ENCODE measurements at places on chromosomes 13 and 19. TPM values are rescaled to one million over a fixed set of nuclear protein-coding genes. Genes with fewer than 3 reads are reported as not detected.
A peak's percentile ranks its signal among the peaks of the same experiment; 100 is the strongest.

FLT3 gene
- total RNA-seq, result 1.9 TPM

DNA sequence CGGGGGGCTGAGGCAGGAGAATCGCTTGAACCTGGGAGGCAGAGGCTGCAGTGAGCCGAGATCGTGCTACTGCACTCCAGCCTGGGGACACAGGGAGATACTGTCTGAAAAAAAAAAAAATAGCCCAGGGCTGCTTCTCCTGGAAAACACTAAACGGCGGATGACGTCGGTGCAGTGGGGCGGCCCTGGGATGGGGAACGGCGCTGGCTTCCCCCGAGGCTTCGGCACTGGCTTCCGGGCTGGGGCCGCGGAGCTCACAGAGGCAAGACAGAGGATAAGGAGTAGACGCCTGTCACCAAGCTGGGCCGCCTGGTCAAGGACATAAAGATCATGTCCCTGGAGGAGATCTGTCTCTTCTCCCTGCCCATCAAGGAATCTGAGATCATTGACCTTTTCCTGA, 5.0 kb downstream of the PRSS57 start:
- no peaks in the 10 kb centered on the region for H3K4me1 ChIP-seq
- H3K4me3 ChIP-seq, result no peak overlapping the region
- no peaks in the 10 kb centered on the region for H3K36me3 ChIP-seq
- no peaks in the 10 kb centered on the region for H3K27me3 ChIP-seq
- no peak for DNase-seq
- no peak overlapping the region for H3K27ac ChIP-seq

- no peaks in the 10 kb centered on the region for H3K27me3 ChIP-seq
- no peaks in the 10 kb centered on the region for H3K4me1 ChIP-seq
- peak; percentile 46 for DNase-seq
Observed at GRCh38 chr13:72617186-72617585, 110.2 kb downstream of the MZT1 start.

GRCh38 chr13:112447761-112448603, 71.8 kb downstream of the SPACA7 start:
- no peak overlapping the region for H3K4me3 ChIP-seq
- no peaks in the 10 kb centered on the region for H3K36me3 ChIP-seq
- no peaks in the 10 kb centered on the region for H3K4me1 ChIP-seq
- no peak overlapping the region for H3K27ac ChIP-seq
- peaks cover 66% of the 10 kb centered on the region for H3K27me3 ChIP-seq

- no peaks in the 10 kb centered on the region for H3K4me1 ChIP-seq
- DNase-seq, result no peak
- no peaks in the 10 kb centered on the region for H3K27me3 ChIP-seq
- H3K4me3 ChIP-seq, result no peak overlapping the region
- no peak overlapping the region for H3K27ac ChIP-seq
Observed at GRCh38 chr13:35648201-35648600, 171.7 kb upstream of the MAB21L1 start.

DNA sequence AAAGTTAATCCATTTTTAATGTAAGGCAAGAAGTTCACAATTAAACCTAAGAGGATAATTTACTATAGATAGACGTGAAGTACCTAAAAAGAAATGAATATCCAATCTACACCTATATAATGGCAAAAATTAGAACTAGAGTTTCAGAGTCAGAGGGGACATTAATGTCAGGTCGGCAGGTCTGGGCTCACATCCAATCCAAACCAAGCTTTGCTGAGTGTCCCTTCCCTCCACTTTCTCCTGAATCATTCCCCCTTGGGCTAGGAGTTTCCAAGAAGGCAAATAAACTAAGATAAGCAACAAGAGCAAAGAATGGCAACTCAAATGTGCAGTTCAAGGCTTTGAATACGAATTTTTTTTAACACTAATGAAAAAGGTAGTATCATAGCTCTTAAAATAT, 2.9 kb downstream of the FLT3 start:
- no peak overlapping the region for H3K27ac ChIP-seq
- H3K4me3 ChIP-seq, result no peak overlapping the region
- H3K4me1 ChIP-seq, result no peaks in the 10 kb centered on the region

Measured in left lung (tissue), 14 donors.